Activated naive CD4-positive, alpha-beta T cell (primary cell): ENCODE measurements at places on chromosomes 3 and 15.

GRCh38 chr3:138949002-138949418 lies 2.0 kb downstream of the FOXL2NB start:
- no peak for DNase-seq

GRCh38 chr15:41936649-41937567 lies 35.4 kb downstream of the EHD4 start:
- DNase-seq: peak; percentile 66

DNA sequence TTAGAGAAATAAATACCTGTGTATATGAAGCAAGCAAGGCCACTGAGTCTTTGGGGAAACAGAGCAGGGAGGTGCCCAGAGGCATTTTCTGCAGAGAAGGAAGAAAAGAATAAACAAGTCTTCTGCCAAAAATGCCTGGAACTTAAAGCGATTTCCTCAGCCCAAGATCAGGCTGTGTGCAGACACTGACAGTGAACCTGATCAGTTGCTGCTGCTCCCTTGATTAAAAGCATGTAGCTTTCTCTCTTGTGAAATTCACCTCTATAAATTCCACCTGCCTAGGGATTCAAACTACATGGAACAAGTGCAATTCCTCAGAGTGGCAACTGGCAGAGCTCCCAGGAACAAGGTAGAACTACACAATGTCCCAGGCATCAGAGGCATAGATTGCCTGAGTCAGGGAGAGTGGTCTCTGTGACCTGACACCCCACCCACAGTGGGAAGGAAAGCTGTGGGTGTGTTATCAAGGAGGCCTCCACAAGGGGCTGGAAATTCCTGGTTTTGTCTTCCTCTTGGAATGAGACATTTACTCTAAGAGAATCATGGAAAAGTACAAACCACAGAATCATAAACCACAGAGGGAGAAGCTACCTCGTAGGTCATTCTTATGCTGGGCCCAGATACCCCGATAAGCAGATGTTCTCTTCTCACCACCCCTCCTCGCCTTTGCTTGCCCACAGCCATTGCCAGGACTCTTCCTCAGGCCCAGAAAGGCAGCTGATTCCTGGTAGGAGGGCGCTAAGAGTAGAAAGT lies 1.8 kb upstream of the ZBTB38 start:
- DNase-seq: no peak

DNA sequence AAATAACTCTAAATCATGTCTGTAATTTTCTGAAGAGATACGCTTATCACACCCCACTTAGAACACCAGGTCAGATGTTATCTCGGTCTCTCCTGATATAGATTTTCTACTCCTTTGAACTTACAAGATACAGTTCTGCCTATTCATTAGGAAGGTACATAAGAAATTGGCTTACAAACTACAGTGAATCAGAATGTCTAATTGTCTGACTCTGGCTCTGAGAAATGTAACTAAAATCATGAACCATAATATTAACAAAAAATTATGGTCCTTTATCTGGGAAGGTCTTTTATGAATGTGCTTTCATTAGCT lies 235.2 kb downstream of the SUCLG2 start:
- DNase-seq: no peak

- no peak for DNase-seq
Measured at GRCh38 chr3:4754180-4755086, 224.8 kb upstream of the BHLHE40 start.

- no peak for DNase-seq
Measured at GRCh38 chr3:65955792-65956477, 82.8 kb downstream of the MAGI1 start.

GRCh38 chr15:52925130-52925529 lies 135.0 kb upstream of the ONECUT1 start:
- DNase-seq: no peak

DNA sequence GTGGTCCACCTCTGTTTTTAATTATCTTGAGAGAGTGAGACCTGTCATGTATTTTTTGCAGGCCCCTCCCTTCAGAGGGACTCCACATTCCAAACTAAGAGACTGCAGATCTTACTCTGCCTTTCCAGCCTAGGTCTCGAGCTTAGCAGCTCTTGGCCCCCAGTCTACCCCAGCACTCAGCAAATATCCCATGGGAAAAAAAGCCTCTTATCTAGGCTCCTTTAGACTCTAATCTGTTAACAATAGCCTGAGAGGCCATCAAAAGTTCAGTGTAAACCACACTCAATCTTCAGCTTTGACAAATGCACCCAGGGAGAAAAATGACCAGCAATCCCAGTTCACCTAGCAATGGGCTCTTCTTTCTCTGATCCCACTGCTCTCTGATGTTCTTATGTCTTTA lies 8.6 kb upstream of the BLM start:
- no peak for DNase-seq

GRCh38 chr3:70811880-70812279 lies 499.4 kb upstream of the MDFIC2 start:
- no peak for DNase-seq

- no peak for DNase-seq
Measured at GRCh38 chr3:157530637-157531300, 27.6 kb upstream of the VEPH1 start.

DNA sequence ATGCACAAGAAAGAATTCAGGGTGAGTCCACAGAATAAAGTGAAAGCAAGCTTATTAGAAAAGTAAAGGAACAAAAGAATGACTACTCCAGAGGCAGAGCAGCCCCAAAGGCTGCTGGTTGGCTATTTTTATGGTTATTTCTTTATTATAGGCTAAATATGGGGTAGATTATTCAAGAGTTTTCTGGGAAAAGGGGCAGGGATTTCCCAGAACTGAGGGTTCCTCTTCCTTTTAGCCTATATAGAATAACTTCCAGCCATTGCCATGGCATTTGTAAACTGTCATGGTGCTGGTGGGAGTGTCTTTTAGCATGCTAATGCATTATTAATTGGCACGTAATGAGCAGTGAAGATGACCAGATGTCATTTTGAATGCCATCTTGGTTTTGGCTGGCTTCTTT lies 13.6 kb downstream of the GLDN start:
- DNase-seq: no peak

GRCh38 chr3:6220447-6220846 lies 640.5 kb upstream of the GRM7 start:
- DNase-seq: no peak

GRCh38 chr3:17144665-17144993 lies 259.9 kb downstream of the PLCL2 start:
- DNase-seq: no peak

GRCh38 chr15:56608993-56609392 lies 124.3 kb downstream of the ZNF280D start:
- no peak for DNase-seq
